ENCODE measurements at places on chromosomes 11 and 22.

GRCh38 chr22:49753961-49754695 lies 73.5 kb downstream of the BRD1 start:
- DNase-seq = no peak

GRCh38 chr11:120871924-120872323 lies 152.0 kb upstream of the TBCEL start:
- no peak for DNase-seq

DNA sequence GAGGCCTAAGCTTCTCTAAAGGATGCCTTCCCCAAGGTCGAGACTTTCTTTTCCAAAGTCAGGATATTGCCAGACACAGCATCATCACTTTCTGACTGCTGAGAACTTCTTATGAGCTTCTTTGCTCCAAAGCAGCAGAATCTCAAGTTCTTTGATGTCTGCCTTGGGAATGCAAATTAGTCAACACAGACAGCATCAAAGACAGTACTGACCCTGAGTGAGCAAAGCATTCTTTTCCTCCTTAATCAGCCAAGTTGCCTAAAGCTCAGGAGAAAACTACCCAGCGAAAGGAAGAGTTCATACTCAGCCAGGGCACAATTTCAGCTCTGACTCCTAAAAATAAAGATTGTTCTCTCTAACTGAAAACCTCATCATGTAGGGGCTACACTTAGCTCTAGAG lies 98.0 kb downstream of the SLC36A4 start:
- no peak for DNase-seq

- no peak for DNase-seq
Measured at GRCh38 chr11:39960206-39960605, 1499.2 kb downstream of the LRRC4C start.

DNA sequence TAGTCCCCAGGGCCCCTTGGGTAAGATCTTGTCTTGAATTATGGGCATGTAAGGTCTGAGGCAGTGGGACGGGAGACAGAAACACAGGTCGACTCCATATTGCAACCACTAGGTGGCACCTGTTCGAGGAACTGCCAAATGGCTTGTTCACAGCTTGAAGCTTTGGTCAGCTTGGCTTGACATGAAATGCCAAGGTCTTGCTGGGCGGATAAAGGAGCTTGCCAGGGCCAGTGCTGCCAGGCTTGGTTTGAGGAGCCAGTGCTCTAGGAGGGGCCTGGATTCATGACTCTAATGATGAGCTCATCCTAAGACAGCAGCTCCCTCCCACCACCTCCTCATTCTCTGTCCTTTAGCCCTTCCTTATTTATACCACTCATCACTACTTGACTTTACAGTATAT lies 11.9 kb upstream of the NRIP3 start:
- DNase-seq = peak; percentile 27

DNA sequence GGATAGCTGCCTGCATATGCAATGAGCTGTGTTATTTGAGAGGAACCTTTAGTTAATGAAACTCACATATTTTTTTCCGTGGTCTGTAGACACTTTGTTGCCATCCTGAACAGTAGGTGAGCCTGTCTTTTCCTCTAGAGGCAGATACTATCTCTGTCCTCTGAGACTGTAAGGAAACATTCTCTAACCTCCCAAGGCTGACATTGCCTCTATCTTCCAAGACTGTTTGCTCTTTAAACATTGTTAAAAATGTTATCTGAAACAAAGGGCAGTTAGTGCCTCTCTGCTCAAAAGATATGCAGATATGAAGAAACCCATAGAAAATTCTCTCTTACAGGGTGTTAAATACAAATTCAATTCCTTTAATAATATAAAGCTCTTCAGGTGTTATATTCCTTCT lies 963.8 kb upstream of the CNTN5 start:
- no peak for DNase-seq

Data from stimulated activated naive CD4-positive, alpha-beta T cell (primary cell).